ENCODE measurements at places on chromosomes 5 and 9.

- DNase-seq: no peak
These were observed 4.7 kb downstream of the GNAQ start for GRCh38 chr9:78026947-78027346.

- no peak for DNase-seq
These were observed 1.2 kb downstream of the EHMT1 start for GRCh38 chr9:137620048-137620405.

DNA sequence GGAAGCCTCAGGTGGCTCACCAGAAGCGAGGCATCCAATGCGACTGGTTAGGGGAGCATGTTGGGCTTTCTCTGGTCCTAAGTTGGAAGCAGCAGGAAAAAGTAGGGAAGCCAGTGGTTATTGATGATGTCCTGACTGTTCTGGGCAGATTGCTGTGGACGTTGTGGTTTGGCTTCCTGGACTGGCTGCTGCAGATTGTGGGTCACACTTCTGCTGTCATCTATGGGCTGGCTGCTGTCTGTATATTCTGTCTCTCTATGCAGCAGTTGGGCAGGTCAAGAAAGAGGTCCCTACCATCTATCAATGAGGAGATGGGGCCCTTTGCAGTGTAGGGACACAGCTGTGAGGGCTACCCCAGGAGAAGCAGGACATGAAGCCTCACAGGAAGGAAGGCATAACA, 13.5 kb upstream of the MARCHF6 start:
- DNase-seq: no peak

DNA sequence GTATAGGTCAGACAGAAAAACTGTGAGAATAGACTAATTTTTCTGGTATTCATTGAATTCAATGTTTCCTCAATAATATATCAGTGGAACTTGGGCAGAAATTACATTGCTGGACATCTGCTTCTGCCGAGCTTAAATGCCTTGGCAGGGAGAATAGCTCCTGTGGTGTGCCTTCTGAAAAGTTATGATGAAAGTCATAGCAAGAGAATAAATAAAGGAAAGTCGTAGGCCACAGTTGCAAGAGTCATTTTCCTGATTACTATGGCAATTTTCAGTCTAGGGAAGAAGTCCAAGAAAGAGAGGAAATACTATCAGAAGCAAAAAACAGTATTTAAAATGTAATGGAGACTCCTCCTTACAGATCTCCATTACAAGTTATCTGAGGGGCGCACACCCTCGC, 1596.1 kb upstream of the WWC1 start:
- no peak for DNase-seq

- DNase-seq: no peak
These were observed 4.8 kb downstream of the ECSCR start for GRCh38 chr5:139457653-139458306.

GRCh38 chr9:128254362-128254761, 21.4 kb downstream of the GOLGA2 start:
- DNase-seq: no peak

GRCh38 chr9:135156525-135157510, 69.3 kb downstream of the OLFM1 start:
- no peak for DNase-seq

GRCh38 chr5:18159331-18159730, 525.1 kb downstream of the TAF11L14 start:
- no peak for DNase-seq

DNA sequence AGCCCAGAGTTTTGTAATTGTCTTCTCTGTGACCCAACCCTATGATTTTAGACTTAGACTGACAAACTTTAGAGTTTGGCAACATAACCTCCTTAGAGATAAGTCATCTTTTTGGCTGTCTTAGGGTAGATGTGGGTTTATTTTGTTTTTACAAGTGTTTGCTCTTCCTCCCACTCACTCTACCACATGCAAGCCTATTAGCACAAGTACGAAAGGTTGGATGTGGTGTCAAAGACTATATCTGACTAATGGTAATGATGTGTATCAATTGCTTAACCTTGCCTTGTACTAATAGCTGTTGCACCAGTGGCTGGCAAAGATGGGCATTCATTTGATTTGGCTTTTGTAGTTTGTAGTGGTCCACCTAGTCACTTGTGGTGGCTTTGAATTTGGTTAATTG, 46.5 kb downstream of the SLC25A46 start:
- peak; percentile 62 for DNase-seq

GRCh38 chr5:66863243-66864170, 267.3 kb downstream of the MAST4 start:
- DNase-seq: no peak

DNA sequence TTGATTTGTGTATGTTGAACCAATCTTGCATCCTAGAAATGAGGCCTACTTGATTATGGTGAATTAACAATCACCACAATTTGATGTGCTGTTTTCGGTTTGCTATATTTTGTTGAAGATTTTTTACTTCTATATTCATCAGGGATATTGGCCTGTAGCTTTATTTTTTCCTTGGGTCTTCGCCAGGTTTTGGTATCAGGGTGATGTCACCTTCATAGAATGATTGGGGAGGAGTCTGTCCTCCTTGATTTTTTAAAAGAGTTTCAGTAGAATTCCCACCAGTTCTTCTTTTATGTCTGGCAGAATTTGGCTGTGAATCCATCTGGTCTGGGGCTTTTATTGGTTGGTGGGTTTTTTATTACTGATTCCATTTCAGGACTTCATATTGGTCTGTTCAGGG, 115.2 kb downstream of the CPLANE1 start:
- DNase-seq: no peak

DNA sequence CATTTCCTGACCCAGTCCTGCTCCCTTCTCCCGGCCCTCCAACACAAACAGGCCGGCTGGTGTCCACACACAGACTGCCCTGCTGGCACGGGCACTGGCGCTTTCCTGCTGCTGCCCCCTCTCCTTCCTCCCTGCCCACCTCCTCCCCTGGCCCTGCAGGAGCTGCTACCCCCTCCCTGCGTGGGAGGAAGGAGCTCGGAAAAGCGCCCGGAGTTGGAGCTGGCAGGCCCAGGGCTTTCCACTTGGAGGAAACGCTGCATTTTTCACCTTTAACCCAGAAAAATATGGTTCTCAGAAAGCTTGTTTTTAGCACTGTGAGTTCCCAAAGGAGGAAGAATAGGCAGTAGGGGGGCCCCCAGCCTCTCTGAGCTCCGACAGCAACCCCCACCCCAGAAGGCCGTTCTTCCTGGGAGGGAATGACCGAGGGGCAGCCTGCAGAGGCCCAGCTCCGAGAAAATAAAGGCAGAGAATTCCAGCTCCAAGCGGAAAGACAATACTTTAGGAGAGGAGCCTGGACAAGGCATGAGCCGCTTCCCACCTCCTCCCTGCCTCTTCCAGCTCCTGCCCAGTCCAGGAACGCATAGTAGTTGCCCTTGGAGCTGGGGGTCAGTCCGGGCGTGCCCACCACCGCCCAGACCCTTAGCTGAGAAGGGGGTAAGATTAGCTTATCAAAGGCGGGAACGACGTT, 88.9 kb downstream of the LIFR start:
- DNase-seq: no peak

GRCh38 chr9:120932086-120932823, 5.7 kb upstream of the TRAF1 start:
- DNase-seq: no peak

- no peak for DNase-seq
These were observed 301.5 kb upstream of the VLDLR start for GRCh38 chr9:2320114-2320513.

DNA sequence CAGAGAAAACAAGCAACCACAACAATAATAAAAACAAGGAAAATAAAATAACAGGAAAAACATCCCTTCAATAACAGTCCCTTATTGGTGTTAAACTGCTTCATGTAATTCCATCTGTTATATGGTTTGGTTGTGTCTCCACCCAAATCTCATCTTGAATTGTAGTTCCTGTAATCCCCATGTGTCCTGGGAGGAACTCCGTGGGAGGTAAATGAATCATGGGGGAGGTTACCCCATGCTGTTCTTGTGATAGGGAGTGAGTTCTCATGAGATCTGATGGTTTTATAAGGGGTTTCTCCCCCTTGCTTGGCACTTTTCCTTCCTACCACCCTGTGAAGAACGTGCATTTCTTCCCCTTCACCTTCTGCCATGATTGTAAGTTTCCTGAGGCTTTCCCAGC, 369.8 kb downstream of the TMEM232 start:
- DNase-seq: no peak

- DNase-seq: no peak
These were observed 286.5 kb downstream of the MAST4 start for GRCh38 chr5:66882606-66883227.

Data from AG09309 (cell line).